ENCODE measurements at places on chromosomes 7 and 10. TPM values are rescaled to one million over a fixed set of nuclear protein-coding genes. Genes with fewer than 3 reads are reported as not detected.

GRCh38 chr7:113209449-113210203 is 91.3 kb upstream of the SMIM30 start:
- DNase-seq = no peak

- DNase-seq = no peak
Measured at GRCh38 chr10:104045151-104046089, 40.3 kb downstream of the COL17A1 start.

PLXDC2 gene
- total RNA-seq = 5.1 TPM

HIBADH gene
- 30.6 TPM for total RNA-seq

DNA sequence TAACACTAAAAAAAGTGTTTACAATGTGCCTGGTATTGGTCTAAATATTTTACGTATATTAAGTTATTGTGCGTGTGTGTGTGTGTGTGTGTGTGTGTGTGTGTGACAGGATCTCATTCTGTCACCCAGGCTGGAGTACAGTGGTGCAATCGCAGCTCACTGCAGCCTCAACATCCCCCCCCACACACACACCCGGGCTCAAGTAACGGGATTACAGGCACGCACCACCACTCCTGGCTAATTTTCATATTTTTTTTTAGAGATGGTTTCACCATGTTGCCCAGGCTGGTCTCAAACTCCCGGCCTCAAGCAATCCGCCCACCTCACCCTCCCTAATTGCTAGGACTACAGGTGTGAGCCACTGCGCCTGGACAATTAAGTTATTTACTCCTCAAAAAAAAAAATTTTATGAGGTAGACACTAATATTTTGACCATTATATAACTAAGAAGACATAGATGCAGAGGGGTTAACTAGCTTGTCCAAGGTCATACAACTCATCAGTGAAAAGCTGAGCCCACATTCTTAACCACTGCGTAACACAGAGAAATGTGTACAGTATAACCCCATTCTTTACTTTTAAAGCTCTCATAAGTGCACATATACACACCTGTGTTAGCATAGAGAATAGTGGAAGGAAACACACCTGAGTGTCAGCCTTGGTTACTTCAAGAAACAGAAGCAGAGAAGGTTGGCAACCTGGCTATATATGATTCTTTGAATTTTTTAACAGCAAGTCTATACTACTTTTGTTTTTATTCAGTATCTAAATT is 35.0 kb downstream of the DNAJC12 start:
- DNase-seq = no peak

ANKRD26 gene
- total RNA-seq = 7.9 TPM

DNA sequence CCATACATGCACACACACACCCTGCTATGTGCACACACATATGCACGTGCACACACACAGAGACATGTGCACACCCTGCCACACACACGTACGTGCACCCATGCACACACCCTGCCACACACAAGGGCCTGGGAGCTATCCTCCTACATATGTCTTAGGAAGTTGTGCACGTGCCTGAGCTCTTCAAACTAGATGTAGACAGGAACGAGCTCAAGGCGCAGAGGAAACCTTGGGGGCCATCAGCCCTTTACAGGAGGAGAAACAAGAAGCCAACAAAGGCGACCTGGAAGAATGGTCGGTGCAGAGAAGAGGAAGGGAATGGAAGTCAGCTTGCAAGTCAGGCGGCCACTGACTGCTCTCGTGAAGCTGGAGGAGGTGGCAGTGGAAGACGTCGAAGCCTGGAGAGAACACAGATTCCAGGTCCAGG is 58.7 kb downstream of the AOC1 start:
- no peak for DNase-seq

- DNase-seq = no peak
Measured at GRCh38 chr10:121051696-121052279, 200.6 kb downstream of the WDR11 start.

TEX47 gene
- total RNA-seq = not detected

GRCh38 chr10:70537398-70538194 is 59.0 kb downstream of the PALD1 start:
- no peak for DNase-seq

DDC gene
- not detected for total RNA-seq

DNA sequence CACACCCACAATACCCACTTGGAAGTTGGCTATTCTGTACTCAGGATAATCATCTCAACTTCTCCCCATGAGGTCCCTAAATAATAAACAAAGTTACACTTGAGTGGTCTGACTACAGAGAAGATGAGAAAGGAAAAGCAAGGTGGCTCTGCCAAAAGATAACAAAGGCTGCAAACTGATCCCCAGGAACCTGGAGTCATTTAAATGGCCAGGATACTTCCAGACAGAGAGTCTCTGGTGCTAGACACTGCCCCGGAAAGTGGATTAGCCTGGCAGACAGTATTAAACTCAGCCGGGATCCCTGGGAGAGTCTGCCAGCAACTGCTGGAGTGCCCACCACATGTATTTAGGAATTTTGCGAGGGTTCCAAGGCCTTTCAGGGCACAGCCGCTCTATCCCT is 93.7 kb downstream of the DGKI start:
- no peak for DNase-seq

ZNF467 gene
- total RNA-seq = 0.48 TPM

- peak; percentile 74 for DNase-seq
Measured at GRCh38 chr10:27474741-27475140, 29.4 kb upstream of the RAB18 start.

- no peak for DNase-seq
Measured at GRCh38 chr7:15985587-15986384, 299.3 kb upstream of the MEOX2 start.

GRCh38 chr7:99822731-99823718 is 4.8 kb upstream of the CYP3A43 start:
- no peak for DNase-seq

- no peak for DNase-seq
Measured at GRCh38 chr10:88652616-88653015, 11.6 kb upstream of the LIPF start.

RELN gene
- total RNA-seq = not detected

Data from foreskin keratinocyte (primary cell).